ENCODE measurements at places on chromosomes 5 and 9.

- no peak for DNase-seq
These were observed 82.6 kb downstream of the CETN3 start for GRCh38 chr5:90326995-90327394.

DNA sequence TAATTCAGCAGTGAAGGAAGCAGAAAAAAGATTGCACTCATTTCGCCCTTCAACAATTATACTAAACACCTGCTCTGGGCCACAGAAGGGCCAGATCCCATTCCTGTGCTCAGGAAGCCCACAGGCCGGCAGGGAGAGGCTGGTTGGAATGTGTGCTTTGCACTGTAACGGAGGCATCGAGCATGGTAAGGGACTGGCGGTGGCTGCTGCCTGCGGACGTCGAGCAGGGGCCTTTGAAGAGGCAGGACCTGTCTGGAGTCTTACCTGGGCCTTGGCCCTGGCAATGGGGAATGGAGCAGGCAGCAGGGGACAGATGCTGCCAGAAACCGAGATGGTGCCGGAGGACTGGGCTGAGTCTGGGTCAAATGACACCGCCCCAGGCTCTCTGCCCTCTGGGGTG lies 97.8 kb downstream of the KCNIP1 start:
- no peak for DNase-seq

- DNase-seq = no peak
These were observed 930 bp downstream of the PRLR start for GRCh38 chr5:35229076-35230037.

DNA sequence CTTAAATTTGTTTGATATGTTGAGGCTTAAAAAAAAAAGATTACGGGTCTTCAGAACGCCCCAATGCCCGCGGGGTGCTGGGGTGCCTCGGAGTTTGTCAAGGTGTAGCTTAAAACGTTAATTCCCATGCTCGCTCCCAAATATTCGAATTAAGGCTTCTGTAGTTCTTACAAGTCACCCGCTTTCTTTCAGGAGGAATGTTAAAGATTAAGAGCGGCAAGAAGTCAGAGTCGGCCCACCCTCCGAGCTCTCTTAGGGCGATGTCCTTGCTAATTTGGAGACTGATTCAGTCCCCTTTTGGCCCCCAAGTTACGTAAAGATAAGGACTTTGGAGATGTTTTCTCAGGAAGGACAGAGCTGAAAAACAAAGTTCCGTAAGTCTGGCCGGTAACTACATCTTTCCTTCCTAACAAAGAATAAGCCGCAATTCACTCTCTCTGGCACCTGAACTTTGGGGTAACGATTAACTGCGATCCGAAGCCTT lies 746 bp upstream of the NPM1 start:
- DNase-seq = no peak

GRCh38 chr9:18438300-18438925 lies 35.5 kb upstream of the ADAMTSL1 start:
- DNase-seq = no peak

GRCh38 chr9:135896626-135897025 lies 10.7 kb downstream of the CAMSAP1 start:
- DNase-seq = no peak

Data from activated CD4-positive, alpha-beta T cell treated with anti-CD3 and anti-CD28 coated beads, Interleukin-2, amount 50 U/mL, for 16 hours (primary cell).